ENCODE measurements at places on chromosomes 16 and 17.

GRCh38 chr16:86573215-86573614 lies 5.1 kb upstream of the FOXL1 start:
- DNase-seq, result no peak

- no peak for DNase-seq
These were observed 8.4 kb downstream of the FBRS start for GRCh38 chr16:30666681-30667080.

- DNase-seq, result no peak
These were observed 20.4 kb downstream of the CDH5 start for GRCh38 chr16:66386629-66387622.

DNA sequence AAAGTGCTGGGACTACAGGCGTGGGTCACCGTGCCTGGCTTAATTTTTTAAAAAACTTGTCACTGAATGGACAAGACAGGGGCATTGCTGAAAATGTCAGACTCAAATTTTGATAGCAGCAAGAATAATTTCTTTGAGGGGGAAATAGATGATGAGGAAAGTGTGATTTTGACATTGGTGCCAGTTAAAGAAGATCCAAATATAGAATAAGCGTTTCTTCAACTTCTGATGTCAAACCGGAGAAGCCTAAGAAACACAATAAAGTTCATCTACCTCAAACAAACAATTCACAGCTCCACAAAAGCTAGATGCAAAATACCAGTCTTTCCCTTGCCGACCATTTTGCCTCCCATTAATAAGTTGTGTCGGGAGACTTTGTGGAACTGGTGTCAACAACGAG lies 4.5 kb downstream of the MT1X start:
- no peak for DNase-seq

GRCh38 chr17:18021372-18021771 lies 17.6 kb downstream of the ATPAF2 start:
- DNase-seq, result no peak

- no peak for DNase-seq
These were observed 20.0 kb downstream of the ABHD15 start for GRCh38 chr17:29546830-29547229.

DNA sequence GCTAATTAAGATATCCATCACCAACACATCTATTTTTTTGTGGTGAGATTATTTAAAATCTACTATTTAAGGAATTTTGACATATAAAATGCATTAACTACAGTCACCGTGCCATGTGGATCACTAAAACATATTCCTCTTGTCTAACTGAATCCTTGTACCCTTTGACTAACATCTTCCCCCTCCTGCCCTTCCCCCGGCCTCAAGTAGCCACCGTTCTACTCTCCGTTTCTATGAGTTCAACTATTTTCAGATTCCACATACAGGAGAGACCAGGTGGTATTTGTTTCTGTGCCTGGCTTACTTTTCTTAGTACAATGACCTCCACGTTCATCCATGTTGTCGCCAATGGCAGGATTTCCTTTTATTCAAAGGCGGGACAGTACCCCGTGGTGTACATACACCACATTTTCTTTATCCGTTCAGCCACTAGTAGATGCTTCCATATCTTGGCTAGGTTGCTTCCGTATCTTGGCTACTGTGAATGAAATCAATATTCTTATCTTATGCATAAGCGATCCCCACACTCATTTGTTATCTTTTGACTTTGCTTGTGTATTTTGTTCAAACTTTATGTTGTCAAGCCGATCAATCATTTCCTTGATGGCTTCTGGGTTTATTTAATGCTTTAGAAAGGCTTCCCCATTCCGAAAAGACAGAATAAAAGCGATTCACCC lies 134.7 kb downstream of the KCNJ12 start:
- DNase-seq, result no peak

- no peak for DNase-seq
These were observed 27.9 kb upstream of the DBNDD1 start for GRCh38 chr16:90046971-90047713.

DNA sequence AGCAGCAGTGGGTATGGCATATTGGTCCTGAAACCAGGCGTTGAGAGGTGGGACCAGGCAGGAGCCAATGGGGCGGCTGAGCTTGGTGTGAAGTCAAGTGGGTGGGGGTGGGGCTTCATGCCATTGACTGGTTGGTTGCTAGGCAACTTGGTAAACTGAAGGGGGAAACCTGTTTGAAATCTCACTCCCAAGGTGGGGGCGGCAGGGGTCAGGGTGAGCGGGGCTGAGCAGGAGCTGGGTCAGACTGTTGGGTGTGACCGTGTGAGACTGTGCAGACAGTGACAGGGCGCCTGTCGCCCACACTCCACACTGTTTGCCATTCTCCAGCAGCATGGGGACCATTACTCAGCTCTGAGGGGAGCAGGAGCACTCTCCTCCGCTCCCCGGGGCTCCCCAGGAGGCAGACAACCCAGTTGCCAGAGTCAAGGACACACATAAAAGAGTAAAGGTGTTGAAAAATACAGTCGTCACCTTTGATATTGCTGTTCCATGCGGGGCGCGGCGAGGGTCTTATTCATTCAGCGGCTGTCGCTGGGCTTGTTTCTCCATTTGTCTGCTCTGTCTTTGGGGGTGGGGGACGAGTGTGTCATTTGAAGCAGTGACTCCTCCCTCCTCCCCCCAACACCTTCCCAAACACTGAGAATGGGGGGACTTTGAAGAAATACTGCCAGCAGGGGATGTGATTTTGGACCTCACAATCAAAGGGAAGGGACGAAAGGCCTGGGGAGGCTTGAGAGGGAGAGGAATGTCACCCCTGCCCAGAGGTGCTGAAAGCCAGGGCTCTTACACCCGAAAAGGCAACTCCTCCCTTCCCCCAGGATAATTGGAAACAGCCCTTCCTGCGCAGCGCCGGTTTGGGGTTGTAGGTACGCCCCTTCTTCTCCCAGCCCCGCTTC lies 1.2 kb upstream of the EFNB3 start:
- no peak for DNase-seq

GRCh38 chr16:10852948-10853347 lies 24.1 kb upstream of the CIITA start:
- no peak for DNase-seq

DNA sequence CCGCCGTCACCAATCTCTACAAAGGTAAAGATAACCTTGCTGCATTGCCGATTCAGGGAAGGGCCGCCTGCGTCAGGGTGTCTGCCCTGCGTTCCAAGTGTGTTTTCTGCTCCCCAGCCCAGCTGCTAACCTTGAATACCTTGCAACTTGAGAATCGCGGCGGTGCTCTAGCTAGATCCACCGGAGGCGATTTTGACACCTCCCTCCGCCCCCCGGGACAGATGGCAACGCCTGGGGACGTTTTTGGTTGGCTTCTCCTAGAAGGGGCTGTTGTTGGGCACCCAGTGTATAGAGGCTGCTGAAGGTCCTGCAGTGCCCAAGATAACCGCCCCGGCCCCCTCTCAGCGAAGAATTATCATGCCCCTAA lies 1.5 kb downstream of the HAPSTR1 start:
- DNase-seq, result no peak

GRCh38 chr17:57362797-57363556 lies 106.7 kb downstream of the MSI2 start:
- DNase-seq, result no peak

- no peak for DNase-seq
These were observed 28.3 kb upstream of the ZFP90 start for GRCh38 chr16:68510775-68511174.

- DNase-seq, result no peak
These were observed 10.4 kb downstream of the LLGL1 start for GRCh38 chr17:18235743-18236256.

- DNase-seq, result no peak
These were observed 45.4 kb upstream of the EMP2 start for GRCh38 chr16:10625595-10626357.

- no peak for DNase-seq
These were observed 1.1 kb downstream of the OVCA2 start for GRCh38 chr17:2042933-2043332.

DNA sequence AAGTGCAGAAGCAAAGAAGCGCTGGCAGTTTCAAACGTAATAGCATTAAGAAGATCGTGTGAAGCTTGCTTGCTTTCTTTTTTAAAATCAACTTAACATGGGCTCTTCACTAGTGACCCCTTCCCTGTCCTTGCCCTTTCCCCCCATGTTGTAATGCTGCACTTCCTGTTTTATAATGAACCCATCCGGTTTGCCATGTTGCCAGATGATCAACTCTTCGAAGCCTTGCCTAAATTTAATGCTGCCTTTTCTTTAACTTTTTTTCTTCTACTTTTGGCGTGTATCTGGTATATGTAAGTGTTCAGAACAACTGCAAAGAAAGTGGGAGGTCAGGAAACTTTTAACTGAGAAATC lies 17.4 kb upstream of the RAB11FIP4 start:
- DNase-seq, result no peak

GRCh38 chr17:67842648-67843047 lies 17.3 kb downstream of the BPTF start:
- no peak for DNase-seq

- DNase-seq, result no peak
These were observed 944.0 kb downstream of the KCNJ2 start for GRCh38 chr17:71113347-71113746.

DNA sequence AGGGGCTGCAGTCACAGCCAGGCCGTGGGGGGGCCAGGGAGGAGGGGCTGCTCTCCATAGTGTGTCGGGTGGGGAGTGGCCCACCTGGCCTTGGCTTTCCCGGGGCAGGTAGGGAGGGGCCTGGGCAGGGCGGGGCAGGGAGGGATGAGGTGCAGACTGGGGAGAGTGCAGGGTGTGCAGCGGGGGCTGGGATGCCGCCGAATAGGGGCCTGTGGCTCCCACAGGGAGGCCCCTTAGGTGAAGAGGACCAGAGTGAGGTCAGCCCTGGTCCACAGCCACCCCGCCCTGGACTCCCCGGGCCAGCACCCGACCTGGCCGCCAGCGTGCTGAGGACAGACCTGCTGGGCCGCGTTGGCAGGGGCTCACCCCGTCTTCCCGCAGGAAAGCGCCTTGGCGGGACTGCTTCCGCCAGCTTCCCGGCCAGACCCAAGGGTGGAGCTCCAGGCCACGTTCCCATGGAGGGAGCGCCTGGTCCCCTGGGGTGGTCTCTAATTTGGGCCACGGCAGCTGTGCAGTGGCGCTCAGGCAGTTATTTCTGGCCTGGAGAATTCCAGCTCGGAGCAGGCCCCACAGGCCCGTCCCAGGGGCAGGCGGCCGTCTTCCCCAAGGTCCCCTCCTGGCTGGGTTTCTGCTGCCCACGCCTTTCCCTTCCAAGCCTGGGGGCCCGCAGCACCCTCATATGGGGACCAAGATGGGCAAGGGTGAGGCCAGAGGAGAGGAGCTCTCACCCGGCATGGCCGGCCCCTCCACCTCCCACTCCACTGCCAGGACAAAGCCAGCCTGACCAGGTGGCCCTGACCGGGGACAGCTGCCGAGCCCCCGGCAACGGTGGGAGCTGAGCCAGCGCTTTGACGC lies 27.9 kb downstream of the CACNA1H start:
- no peak for DNase-seq

GRCh38 chr16:30535106-30535776 lies 583 bp upstream of the ZNF747 start:
- no peak for DNase-seq

- DNase-seq, result no peak
These were observed 46.5 kb upstream of the GSE1 start for GRCh38 chr16:85566561-85567100.

DNA sequence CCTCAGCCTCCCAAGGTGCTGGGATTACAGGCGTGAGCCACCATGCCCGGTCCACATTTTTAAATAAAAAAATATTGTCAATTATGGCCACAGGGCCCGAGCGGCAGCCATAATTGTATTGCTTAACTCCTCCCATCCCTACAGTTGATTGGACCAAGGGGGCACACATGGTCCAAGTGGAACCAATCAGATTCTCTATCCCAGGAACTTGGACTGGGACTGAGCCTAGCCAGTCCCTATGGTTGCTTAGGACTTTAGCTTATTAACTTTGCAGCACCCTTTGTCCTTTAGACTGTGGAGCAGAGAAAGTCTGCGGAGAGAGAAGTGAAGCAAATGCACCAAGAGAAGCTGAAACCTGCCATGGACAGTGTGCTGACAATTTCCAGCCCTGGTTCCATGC lies 5.5 kb upstream of the RDM1 start:
- DNase-seq, result no peak

DNA sequence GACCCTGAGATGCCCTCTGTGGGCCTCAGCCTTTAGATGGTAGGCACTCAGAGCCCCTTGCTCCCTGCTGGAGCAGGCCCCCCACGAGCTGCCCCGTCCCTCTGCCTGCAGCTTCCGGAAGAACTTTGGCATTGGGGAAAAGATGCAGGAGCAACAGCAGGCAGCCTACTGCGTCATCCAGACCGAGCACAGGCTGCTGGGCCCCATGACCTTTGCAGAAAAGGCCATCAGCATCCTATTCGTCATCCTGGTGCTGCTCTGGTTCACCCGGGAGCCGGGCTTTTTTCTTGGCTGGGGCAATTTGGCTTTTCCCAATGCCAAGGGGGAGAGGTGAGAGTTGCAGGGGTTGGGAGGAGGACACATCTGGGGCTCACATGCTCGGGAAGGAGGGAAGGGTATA lies 12.7 kb upstream of the FOXN1 start:
- no peak for DNase-seq

- no peak for DNase-seq
These were observed 41.1 kb upstream of the SOX9 start for GRCh38 chr17:72079700-72080099.

DNA sequence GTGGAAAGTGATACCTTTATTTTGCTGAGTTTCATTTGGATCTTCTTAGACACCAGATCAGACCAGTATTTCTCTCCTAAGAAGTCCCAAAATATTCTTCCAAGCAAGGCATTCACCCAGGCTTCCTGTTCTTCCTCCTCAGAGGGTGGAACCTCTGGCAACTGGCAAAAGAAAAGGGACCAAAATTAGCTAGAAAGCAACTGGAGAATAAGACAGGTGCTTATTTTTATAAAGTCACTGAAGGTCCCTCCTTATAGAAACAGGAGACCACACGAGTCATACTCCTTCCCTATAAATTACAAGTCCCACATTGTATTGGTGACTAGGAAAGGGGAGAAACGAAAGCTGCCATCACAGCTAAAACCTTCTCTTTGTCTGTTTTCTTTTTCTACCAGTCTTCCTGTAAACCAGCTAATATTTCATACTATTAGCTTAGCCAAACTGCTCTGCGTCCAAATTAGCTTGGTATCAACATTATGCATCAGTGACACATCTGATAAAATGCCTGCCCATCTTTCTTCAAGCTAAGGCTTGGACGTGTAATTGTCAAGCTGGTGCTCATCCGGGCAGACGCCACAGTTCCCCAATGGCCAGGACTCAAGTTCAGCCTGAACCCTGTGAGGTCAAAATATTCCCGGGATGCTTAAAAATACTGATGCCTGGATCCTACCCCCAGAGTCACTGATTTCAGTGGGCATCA lies 47.5 kb upstream of the ERN1 start:
- no peak for DNase-seq

DNA sequence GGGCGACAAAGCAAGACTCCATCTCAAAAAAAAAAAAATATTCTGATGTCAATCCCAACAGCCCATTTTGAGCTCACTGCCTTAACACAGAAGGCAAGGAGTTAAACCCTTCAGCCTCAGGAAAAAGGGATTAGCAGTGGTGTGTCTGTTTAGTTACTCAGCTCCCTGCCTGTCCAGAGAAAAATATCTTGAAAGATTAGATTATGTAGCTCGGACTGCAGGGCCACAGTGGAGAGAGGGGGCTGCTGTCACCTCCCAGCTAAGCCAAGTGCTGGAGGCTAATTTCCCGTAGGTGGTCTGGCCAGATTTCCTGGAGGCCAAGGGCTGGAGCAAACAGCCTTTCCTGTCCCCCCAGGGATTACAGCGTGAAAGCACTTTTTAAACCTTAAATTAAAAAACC lies 50.3 kb downstream of the C16orf95 start:
- DNase-seq, result no peak

- DNase-seq, result no peak
These were observed 107.5 kb downstream of the METRNL start for GRCh38 chr17:83186751-83187421.

Measured in anterior cingulate cortex (tissue), 58 donors.